ENCODE measurements at places on chromosomes 3 and 15.

DNA sequence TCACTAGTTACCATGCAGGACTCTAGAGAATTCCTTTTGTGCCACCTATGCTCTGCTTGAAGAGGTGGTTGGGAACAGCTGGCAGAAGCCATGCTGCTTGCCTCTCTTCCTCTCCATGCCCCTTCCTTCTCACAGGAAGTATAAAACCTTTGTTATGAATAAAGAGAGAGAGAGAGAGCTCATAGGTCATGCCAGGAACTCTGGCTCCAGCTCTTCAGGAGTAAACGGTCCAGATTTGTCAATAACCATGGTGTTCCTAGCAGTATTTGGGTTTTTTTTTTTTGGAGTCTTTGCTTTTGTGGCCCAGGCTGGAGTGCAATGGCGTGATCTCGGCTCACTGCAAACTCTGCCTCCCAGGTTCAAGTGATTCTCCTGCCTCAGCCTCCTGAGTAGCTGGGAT lies 97.7 kb upstream of the SLC4A7 start:
- DNase-seq: no peak

GRCh38 chr3:81375921-81376320 lies 385.5 kb downstream of the GBE1 start:
- DNase-seq: no peak

DNA sequence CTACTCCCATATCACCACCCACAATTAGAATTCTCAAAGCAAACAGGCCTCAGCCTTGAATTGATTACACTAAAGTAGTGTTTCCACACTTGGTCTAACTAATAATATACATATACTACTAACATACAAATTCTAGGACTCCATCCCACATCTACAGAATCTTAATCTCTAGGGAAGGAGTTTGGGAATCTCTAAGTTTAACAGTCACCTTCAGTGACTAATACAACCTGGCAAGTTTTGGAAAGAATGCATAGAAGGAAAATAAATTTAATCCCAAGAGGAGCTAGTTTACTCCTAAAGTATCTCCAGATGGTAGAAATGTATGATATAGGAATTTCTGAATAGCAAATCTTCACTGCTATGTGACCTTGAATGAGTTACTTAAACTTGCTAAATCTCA lies 9.1 kb downstream of the CLPX start:
- DNase-seq: no peak

DNA sequence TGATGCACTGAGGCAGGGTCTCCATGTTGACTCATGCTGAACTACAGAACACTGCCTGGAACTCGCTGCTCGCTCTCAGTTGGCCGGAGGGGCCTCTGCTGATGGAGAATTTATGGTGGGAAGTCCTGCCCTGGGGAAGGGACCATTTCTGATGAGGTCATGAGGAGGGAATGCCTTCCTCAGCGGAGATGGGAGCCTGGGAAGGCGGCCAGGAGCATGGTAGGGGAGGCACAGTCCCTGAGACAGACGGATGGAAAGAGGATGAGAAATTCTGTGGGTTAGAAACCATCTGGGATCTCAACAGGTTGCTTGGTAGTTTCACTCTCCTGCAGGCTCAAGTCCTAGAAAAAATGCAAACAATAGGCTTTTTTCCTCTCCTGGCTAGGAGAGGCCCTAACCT lies 56.8 kb upstream of the TPM1 start:
- DNase-seq: peak; percentile 87

DNA sequence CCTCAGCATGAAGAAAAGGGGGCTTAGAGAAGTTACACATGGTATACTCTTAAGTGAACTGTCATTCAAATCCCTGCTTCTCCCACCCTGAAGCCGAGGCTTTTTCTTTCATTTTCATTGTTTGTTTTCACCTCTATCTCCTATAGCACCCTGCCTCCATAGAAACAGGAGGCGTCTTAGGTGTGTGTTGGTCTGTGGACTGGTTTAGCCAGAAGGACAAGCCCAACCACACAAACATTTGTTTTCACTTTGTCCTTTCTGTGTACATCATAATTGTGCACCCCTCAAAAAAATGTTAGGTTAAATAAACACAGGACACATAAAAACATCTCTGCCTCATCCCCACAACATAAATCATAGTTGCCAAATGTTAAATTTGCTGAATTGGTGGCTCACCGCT lies 73.3 kb upstream of the UBE2E2 start:
- no peak for DNase-seq

- DNase-seq: no peak
These were observed 16.0 kb downstream of the ARMC8 start for GRCh38 chr3:138202945-138203701.

GRCh38 chr15:80732167-80732566 lies 37.1 kb downstream of the ABHD17C start:
- DNase-seq: no peak

GRCh38 chr3:16174389-16174788 lies at the start of gene GALNT15:
TSS of gene GALNT15 (plus strand) at chr3:16174680. CDS start at chr3:16175152, 472 bp downstream.
- DNase-seq: no peak

DNA sequence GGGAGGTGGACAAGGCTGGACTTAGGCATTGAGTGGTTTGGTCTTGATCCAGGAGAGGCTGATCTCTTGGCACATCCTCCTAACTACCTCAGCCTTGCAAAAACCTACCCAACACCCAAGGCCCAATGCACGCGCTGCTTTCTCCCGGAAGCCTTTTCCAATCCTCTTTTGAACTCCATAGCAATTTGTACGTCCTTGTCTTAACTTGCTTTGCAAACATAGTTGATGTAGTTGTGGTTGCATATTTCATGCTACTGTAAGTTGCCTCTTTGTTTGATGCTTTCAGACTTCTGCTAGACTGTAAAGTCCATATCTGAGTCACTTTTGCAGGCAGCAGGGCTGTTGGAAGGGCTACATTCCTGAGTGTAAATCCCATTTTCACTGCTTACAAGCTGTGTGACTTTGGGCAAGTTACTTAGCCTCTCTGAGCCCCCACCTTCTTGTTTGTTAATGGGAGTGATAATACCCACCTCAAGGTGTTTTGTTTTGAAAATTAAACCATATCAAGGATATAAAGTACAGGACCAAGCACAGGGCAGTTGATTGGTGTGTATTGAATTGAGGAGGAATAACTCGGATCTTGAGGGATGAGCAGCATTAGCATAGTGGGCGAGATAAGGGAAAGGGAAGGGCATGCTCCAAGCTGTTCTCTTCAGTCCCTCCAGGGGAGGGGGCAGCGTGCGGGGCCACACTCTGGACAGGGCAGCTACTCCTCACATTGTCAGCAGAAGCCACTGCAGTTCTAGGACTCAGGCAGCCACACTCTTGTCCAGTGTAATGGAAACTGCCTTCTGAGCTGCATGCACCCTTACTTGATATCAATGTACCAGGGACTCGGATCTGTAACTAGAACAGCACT lies 28.8 kb downstream of the SIAH2 start:
- no peak for DNase-seq

DNA sequence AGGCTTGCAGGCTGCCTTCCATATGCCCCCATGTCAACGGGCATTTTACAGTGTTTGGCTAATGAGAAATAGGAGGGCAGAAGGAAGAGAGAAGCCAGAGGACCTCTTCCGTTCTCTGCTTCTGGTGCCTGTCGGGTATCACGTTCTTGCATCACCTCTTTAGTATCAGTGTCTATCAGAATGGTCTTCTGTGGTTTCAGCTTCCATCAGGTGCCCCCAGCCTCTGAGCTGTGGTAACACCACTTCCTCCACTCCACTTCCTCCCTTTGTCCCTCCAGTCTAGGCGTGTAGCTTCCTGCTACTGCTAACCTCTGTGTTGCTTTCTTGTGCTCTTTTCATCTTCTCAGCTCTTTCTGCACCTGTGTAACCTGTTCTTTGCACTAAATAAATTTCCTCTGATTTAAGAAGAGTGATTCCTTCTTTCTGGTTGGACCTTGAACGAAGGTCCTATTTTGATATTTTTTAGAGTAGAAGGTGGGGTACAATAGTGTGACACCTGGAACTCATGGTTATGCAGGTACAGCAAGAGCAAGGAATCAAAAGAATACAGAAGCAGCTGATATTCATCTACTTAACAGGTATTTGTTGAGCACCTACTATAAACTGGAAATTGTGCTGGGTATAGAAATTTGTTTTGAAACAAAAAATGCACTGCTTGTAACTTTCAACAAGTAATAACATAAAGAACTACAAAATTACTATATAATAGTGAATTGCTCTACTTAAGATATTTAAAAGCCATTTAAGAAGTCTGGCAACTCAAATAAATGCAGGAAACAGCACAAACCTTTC lies 27.4 kb upstream of the FOXB1 start:
- DNase-seq: no peak

DNA sequence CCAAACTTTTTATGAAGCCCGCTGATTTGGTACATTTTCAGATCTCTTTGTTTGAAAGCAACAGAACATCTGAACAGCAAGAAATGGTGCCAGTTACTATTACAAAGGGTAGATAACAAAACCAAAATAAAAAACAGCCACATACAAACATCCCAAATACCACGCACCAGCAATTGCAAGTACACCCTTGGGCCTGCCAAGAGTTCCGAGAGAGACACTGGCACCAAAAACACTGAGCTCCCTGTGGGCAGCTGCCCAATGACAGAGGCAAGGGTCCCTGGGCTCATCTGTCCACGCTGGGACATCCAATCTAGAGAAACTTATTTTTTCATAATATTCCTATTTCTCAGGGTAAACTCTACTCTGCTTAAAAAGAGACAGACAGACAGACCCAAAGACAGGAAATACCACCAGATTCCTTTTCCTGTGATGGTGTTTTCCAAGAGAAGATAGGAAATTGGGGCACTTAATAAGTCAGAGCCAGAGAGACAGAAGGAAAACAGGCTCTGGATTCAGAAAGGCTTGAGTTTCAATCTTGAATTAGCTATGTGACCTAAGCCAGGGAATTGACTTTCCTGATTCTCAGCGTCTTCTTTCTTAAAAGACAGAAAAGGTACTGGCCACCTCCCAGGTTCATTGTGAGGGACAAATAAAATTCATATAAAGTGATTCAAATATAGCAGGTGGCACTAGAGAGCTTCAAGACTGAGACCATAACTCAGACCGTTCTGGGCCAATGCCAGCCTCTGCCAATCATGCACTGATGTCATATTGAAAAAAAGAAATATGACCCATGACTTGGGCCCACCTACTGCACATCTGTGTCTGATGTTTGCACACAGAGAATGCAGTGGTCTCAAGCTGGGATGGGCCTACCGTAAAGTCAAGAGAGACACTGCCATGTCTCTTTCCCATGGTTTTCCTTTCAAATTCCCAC lies 61.3 kb downstream of the FOXP1 start:
- DNase-seq: no peak

DNA sequence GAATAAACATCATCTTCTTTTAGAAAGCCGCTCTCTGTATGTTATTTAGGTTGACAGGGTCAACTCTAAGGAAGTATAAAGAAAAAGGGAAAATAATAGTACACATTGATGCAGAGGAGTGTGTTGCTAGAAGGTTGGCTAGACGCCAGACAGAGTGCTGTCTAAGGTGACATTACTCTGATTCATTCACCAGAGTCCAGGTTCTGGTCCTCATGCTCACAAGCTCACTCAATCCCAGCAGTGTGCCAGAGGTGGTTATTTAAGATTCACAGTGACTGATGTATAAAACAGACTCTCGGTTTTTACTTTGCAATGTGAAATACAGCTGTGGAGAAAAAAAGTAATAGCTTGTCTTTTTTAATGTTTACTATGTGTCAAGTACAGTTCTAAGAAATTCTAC lies 1.7 kb downstream of the CFAP44 start:
- DNase-seq: no peak

DNA sequence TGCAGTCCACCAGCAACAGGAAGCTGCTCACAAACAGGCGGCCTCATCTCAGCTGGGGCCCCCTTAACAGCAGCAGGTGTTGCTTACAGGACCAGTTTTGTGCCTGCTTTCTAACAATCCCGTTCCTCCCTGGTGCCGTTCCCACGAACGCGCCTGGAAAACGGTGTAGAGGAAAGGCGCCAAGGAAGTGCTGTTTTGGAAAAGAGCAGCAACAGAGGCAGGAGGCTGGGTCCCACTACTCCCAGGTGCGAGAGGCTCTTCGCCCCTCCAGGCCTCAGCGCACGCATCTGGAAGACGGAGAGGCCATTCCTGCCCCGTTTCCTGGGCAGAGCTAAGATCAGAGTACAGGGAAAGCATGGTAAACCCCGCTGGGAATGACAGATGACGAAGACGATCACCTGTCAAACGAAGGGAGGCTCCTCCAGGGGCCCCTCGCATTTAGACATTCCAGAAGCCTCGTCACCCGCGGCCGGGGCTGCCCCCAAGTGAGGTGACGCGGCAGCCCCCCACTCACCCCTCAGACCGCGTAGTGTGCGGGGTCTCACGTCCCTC lies 603 bp downstream of the SCAPER start:
- peak; percentile 53 for DNase-seq

DNA sequence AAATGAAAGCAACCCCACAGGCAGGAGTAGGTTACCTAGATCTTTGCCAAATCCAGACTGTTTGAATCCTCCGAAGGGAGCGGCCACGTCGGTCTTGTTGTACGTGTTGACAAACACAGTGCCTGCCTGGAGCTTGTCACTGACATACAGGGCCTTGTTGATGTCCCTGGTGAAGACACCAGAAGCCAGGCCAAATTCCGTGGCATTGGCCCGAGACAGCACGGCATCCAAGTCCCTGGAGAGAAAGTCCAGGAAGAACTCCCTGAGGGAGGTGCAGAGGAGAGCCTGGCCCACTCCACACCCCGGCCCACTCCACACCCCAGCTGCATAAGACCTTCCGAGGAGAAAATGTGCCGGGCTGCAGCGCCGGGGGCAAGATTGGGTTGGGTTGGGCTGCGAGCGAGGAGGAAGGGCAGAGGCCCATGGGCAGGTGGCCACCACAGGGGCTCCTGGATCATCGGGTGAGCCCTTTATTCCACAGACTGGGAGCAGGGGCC lies 21.8 kb upstream of the SLC41A3 start:
- no peak for DNase-seq

GRCh38 chr3:5769825-5770224 lies 582.3 kb downstream of the EDEM1 start:
- DNase-seq: no peak
